AG08395 (cell line): ENCODE measurements at places on chromosomes 1 and 21.
A peak's percentile ranks its signal among the peaks of the same experiment; 100 is the strongest.

DNA sequence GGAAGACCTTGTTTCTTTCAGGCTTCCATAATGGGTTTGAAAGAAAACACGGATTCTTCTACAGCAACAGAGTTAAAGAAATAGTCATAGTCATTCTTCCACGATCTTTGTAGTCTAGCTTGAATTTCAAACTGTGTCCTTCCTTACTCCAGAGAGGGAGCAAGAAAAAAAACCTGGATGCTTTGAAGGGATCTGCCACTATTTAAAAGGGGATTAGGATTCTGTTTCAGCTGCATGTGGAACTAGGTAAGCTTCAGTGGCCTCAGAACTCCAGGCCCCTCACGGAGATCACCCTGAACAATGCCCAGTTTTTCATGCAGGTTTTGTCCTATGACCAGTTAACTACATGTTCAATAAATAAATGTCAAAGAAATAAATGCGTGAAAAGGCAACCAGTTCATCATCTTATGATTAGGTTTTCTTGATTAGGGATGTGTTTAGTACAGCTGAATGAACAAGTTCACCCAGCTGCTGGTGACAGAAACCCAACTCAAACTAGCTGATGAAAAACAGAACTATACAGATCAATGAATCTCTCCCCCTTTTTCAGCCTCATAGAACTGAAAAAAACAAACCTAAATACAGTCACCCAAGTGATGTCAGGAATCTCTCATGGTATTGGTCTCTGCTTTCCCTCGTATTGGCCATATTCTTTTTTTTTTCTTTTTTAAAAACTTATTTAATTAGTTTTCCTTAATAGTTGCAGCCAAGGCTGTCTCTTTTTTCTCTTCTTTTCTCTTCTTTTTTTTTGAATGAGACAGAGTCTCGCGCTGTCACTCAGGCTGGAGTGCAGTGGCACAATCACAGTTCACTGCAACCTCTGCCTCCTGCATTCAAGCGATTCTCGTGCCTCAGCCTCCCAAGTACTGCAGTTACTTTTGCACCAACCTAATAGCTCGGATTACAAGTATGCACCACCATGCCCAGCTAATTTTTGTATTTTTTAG is 14.6 kb upstream of the MPZL1 start:
- no peak for DNase-seq

DNA sequence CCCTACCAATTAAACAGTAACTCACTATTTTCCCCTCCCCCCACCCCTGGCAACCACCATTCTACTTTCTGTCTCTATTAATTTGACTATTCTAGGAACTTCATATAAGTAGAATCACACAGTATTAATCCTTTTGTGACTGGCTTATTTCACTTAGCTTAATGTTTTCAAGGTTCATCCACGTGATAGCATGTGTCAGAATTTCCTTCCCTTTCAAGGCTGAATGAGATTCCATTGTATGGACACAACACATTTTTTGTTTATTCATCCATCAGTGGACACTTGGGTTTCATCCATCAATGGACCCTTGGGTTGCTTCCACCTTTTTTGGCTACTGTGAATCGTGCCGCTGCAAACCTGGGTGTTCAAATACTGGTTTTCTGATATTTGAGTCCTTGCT is 41.7 kb downstream of the EIF2D start:
- no peak for DNase-seq

DNA sequence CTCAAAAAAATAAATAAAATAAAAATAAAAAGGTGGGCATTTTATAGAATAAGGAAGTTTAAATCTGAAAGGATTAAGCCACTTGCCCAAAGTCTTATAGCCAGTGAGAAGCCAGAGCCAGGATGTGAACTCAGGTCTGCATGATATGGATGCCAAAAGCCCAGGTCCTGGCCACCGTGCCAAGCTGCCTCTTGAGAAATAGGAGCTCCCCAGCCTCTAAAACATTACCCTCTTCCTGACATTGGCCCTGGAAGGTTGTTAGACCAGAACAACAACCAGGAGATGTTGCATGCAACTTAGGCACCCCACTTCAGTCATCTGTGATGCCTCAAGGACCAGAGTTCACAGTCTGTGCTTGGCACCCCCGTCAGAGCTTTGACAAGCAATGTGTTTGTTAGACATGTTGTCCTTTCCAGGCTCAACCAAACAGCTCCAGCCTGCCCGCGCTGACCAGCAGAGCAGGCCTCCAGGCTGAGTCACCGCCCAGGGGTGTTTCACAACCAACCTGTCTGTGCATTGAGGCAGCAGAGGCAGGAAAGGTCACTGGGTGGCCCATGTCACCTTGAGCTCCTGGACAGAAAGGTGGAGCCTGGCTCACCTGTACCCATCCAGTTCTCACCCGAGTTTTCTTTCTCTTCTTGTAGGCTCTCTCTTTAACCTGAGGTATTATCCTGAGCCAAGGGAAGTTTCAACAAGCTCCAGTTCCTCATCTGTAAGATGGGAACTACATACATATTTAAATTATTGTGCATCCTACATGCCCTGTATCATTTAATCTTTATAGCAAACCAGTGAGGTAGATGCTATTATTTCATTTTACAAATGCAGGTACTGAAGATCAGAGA is 14.9 kb upstream of the MED18 start:
- DNase-seq: peak; percentile 41

DNA sequence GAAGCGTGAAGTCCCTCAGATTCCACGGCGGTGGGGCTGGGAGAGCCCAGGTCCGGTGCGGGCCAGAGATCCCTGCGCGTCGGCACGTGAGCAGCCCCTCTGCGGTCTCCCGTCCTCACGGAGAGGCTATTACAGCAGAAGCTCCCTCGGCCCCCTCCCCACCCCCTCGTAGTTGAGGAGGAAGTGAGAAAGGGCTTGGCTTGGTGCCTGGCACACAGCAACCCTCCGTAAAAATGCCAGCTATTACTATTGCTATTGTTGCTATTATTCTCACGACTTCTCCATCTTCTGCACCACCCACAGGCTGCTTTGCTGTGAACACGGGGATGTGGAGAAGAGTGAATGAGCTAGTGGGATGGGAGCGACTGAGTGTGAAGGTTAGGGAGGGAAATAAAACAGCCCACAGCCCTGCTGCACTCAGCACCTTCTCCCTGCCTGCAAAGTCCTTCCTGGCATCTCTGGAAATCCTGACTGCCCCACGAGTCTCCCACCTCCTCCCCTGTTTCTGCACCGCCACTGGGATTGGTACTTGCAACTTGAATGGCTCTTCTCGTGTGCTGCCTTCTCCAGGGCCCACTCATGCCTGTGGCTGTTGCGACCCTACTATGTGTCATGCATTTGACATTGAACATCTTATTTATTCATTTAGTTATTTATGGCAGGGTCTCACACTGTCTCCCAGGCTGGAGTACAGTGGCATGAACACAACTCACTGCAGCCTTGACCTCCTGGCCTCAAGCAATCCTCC is 26.6 kb downstream of the ZBTB18 start:
- no peak for DNase-seq

- no peak for DNase-seq
These were observed 7.8 kb downstream of the OBSCN start for GRCh38 chr1:228215663-228216116.

DNA sequence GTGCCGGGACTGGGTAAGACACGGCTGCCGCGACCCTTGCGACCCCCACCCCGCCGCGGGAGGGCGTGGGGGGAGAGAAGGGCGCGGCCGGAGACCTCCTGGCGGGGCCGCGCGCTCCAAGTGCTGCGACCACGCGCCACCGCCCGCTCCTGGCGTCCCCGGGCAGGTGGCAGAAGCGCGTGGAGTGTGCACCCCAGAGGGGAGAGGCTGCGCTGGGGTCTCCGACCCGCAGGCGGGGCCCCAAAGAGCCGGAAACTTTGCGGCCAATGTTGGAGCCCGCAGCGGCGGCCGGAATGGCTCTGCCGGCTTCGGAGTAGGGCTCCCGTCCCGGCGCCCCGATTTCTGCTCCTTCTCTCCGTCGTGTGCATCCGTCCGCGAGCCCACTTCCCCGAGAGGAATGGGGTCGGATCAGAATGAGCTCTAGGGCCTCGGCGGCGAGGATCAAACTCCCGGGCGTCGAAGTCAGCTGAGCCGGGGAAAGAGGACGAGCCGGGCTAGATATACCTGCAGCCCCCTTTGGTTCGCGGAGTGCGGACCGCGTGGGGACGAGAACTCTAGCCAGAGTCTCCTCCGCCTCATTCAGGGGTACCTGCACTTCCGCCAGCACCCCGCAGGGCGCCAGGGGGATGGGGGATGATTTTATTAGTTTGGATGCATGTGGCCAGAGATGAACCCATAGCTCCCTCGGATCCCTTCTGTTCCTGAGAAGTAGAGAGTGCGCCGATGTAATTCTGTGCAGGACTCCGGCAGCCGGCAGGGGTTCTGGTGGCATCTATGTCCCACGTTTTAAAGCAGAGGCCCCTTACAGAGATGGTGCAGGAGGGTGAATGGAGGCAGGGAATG is 751 bp downstream of the STUM start:
- no peak for DNase-seq

DNA sequence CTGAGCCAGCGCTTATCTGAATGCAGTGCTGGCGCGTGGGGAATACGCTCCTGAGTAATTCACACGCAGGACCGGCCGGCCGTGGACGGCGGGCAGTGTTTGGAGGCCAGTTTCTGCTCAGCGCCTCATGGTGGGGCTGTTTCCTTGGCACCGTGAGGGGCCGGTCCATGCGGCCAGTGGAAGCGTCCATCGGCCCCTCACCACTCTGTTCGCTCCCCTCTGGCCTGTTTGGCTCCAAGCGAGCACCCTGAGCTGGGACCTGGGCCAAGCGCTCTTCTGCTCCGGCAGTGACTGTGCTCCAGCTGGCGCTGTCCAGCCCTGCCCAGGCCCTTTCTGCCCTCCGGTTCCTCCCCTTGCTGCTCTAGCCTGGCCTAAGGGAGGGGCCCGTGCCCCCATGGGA is 16.3 kb upstream of the PLCH2 start:
- DNase-seq: no peak

DNA sequence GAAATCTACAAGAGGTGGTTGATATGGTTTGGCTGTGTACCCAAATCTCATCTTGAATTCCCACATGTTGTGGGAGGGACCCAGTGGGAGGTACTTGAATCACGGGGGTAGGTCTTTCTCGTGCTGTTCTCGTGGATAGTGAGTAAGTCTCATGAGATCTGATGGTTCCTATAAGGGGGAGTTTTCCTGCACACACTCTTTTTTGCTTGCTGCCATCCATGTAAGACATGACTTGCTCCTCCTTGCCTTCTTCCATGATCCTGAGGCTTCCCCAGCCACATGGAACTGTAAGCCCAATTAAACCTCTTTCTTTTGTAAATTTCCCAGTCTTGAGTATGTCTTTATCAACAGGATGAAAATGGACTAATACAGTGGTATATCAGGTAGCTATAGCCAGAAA is 5.2 kb upstream of the VWA5B1 start:
- DNase-seq: no peak

DNA sequence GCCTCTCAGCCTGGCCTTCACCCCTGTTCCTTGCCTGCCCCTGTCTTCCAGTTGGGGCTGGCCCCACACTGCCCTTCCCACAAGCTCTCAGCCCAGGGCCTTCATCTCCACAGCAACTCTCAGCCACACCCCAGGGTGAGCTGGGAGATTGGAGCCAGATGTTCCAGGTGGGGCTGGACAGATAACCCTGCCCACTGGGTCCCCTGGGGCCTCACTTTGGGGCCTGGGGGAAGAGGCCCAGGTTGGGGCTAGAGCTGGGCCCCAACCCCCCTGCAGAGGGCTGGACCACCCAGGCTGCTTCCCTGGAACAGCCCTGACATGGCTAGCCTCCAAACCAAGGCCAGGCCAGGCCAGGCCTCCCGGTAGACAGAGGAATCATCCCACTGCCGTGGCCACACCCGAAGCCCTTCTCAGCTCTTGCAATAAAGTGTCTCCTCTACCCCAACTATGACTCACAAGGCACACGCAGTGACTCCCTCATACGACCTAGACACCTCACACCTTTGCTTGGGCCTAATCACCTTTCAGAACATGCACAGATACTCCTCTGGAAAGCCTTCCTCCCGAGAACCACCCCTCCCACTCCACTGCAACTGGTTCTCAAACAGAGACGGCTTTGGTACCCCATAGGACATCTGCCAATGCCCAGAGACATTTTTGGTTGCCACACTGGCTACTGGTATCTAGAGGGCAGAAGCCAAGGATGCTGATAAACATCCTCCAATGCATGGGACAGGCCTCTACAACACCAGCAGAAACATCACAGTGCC is 22.2 kb downstream of the SLC2A1 start:
- peak; percentile 79 for DNase-seq

DNA sequence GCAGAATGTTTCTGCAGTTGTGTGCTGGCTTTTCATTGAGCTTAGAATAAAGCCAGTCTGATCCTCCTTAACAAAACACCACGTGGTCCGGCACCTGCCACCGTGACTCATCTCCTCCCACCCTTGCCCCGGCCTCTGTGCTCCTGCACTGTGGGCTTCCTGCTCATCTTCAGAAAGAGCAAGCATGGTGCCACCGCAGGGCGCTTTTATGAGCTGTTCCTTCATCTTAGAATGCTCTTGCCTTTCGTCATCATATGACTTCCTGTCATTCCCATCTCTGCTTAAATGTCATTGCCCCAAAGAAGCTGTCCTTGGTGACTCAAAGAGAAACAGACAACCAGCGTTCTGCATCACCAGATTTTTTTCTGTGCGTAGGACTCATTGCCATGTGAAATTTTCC is 117.8 kb downstream of the HHAT start:
- DNase-seq: no peak

GRCh38 chr1:85938829-85939228 is 217.7 kb downstream of the COL24A1 start:
- DNase-seq: no peak

- DNase-seq: no peak
These were observed at the start of gene CHD5 for GRCh38 chr1:6180268-6180706. Gene CHD5 (minus strand): TSS chr1:6180321. CDS start chr1:6180023, 298 bp downstream.

DNA sequence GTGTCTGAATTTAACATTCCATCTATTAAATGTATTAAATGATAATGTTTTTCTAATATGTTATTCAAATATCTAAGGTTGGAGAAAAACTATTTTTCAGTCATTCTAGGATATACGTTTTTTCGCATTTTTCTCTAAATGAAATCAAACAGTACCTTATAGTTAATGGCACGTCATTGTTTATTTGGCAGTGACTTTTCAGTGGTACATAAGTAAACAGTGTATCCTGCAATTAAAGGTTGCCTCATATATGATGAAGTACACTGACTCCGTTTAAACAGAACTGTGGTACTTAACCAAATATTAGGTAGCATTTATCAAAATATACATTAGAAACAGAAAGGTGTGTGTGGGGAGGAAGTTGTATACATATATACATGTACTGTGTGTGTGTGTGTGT is 79.2 kb downstream of the EPS15 start:
- DNase-seq: no peak

DNA sequence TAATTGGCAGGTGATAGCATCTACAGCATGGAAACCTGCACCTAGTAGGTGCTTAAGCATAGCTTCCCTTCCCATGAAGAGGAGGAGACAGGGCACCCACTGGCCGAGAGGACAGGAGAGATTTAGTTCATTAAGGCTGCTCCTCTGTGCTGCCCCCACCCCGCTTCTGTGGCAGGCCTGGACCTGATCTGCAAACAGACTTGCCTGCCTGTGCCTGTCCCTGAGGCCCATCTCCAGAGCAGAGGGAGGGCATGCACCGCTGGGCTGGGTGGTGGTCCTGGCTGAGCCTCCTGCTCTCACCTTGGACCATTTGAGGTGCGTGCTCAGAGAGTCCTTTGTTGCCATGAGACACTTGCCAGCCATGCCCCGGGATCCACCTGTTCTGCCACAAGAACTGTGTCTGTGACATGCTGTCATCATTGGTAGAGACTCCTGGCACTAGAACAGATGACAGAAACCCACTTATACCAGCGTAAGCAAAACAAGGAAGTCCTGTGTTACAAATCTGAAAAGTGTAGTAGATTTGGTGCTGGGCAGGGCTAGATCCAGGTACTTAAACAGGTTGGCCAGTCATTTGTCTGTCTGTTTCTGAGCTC is 55.6 kb downstream of the PTPRF start:
- DNase-seq: no peak
